ENCODE measurements at places on chromosomes 2 and 18. TPM values are rescaled to one million over a fixed set of nuclear protein-coding genes. Genes with fewer than 3 reads are reported as not detected.

Gene CRYGC
- total RNA-seq = not detected

Gene POTEC
- total RNA-seq = not detected

Gene ERBB4
- 42.0 TPM for total RNA-seq

Gene PARD3B
- 50.9 TPM for total RNA-seq

Gene SERPINB11
- total RNA-seq = not detected

Gene C2orf80
- not detected for total RNA-seq

Gene UGT1A3
- not detected for total RNA-seq

Gene TMEM87B
- total RNA-seq = 31.5 TPM

Gene DDX18
- total RNA-seq = 42.2 TPM

Gene CCT7
- 157 TPM for total RNA-seq

Gene ANKRD30BL
- total RNA-seq = not detected

Gene RIT2
- total RNA-seq = not detected

Gene TEKT4
- not detected for total RNA-seq

Gene TANC1
- 56.9 TPM for total RNA-seq

Gene DNAH6
- total RNA-seq = 0.42 TPM

Gene ANKRD62
- not detected for total RNA-seq

Gene REG1B
- 4.9 TPM for total RNA-seq

Gene HRH4
- 0.10 TPM for total RNA-seq

Gene CXCR4
- total RNA-seq = 23.7 TPM

Gene CD8B2
- 0.09 TPM for total RNA-seq

Gene TBR1
- not detected for total RNA-seq

Gene CYBRD1
- 200 TPM for total RNA-seq

Gene CERKL
- total RNA-seq = not detected

Gene IL36RN
- not detected for total RNA-seq

Gene INO80D
- total RNA-seq = 33.5 TPM

Gene PARD6G
- total RNA-seq = 4.1 TPM

All from aorta (tissue), 5 donors.